ENCODE measurements at places on chromosomes 7 and 10.

- DNase-seq: no peak
Measured at GRCh38 chr10:117360016-117360415, 15.2 kb downstream of the PDZD8 start.

- DNase-seq: no peak
Measured at GRCh38 chr7:33642312-33642711, 263.0 kb upstream of the BMPER start.

DNA sequence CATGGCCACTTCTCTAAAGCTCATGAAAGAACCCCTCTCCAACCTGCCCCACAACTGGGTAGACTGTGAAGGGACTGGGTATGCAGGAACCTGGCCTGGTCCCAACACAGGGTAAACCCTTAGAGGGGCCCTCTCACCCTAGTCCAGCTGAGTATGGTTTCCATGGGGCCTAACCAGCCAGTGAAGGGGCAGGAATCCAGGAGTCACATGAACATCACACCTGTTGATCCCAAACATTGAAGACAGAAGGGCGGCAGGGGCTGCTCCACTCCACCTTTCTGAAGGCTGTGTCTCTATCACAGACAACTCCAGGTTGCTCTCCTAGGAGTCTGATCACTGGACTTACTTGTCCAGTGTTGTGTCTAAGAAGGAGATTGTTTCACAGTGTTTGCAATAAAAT lies 30.8 kb downstream of the GRID1 start:
- DNase-seq: no peak

DNA sequence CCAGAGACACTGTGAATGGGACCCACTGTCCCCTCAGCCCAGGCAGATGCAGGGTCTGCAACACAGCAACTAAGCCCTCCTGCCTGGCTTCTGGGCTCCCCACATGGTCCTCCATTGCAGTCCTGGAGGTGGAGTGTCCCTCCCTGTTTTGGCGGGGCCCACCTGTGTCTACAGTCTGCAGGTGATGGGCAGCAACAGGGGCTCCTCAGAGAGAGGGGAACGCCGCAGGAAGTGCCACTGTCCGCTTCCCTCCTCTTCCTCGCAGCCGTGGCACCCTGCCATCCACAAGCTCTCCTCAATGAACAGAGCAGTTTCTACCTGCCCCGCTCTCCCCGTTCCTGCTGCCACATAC lies 9.3 kb downstream of the CAMK2G start:
- DNase-seq: no peak

GRCh38 chr7:37635346-37635745 lies 48.2 kb upstream of the GPR141 start:
- no peak for DNase-seq

- no peak for DNase-seq
Measured at GRCh38 chr7:25659841-25660240, 431.6 kb upstream of the NPVF start.

DNA sequence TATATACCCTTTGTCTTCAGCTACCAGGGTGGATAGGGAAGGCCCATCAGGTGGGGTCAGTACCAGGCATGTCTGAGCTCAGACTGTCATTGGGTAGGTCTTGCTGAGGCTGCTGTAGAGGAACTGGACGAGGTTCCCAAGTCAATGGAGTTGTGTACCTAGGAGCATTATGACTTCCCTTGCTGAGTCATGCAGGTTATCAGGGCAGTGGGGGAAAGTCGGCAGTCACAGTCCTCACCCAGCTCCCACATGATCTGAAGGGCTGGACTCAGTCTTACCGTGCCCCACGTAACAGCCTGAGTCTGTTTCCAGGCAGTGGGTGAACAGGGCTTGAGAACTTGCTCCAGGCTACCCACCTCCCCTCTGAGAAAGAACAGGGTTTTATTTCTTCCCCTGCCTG lies 260.8 kb upstream of the COBL start:
- no peak for DNase-seq

DNA sequence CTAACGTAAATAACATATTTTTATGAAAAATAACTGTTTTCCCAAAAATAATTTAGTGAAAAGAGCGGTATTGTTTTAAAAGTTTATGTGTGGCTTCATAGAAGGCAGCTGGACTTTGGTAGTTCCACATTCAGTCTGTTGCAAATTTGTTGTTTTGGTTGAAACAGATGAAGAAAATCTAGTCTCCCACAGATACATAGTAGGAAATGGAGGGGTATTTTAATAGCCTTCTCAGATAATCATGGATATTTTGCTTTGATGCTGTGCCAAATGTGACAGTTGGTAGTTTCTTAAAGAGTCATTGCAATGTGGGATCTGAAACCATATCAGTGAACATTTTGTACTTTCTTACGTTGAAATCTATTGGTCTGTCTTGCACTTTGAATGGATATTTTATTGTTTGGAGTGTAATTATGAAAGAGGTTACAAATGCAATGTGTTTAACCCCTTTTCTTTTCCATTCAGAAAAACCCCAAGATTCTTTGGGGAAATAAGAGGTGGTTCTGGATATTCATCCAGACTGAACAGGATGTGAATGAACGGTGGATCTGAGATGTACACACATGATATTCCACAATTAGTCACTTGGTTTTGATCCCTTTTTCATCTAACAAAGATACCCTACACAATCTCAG lies 10.4 kb downstream of the ZNF365 start:
- DNase-seq: no peak

DNA sequence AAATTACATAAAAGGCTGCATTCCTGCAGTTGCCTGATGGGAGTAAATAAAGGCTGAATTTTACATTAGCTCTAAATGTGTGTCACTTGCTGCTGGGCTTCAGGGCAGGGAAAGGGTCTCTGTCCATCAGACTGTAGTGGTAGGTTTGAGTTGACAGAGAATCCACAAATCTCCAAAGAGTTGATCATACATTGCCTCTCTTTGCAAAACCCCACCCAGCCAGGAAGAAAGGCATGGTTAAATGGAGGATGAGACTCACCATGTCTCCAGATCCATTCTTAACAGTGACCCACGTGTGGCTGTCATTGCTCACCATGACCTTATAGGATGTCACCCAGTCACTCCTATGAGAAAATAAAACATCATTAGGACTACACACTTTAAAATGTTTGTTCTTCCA lies 92.8 kb downstream of the CPXM2 start:
- DNase-seq: no peak

DNA sequence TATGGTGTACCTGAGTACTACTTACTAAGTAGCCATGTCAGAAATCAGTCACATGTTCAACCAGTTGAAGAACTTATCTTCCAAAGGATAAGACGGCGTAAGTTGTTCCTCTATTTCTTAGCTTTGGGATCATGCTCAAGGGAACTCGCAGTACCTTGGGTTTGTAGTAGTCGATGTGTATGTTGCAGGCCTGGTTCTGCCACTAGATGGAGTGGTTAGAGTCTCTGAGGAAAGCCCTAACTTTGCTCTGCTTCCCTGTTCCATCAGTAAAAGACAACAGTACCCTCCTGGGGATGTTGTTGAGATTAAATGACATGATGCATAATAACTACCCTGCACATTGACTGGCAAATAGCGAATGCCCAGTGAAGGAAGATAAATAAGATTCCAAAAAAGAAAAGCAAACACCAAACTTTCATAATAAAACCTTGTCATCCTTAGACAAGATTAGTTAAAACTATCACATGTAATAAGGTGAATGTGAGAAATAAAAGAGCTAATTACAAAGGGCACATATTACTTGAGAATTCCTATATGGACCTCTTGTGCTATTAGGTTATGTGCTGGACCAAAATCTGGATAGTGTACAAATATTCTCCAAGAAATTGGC lies 165.9 kb downstream of the ABCA13 start:
- no peak for DNase-seq

GRCh38 chr10:117163061-117163953 lies 25.2 kb upstream of the VAX1 start:
- no peak for DNase-seq

- no peak for DNase-seq
Measured at GRCh38 chr10:13739183-13739582, 152.4 kb downstream of the PRPF18 start.

- no peak for DNase-seq
Measured at GRCh38 chr10:96995851-96996250, 163.8 kb downstream of the LCOR start.

GRCh38 chr7:141992156-141992555 lies 3.5 kb upstream of the MGAM start:
- DNase-seq: no peak

DNA sequence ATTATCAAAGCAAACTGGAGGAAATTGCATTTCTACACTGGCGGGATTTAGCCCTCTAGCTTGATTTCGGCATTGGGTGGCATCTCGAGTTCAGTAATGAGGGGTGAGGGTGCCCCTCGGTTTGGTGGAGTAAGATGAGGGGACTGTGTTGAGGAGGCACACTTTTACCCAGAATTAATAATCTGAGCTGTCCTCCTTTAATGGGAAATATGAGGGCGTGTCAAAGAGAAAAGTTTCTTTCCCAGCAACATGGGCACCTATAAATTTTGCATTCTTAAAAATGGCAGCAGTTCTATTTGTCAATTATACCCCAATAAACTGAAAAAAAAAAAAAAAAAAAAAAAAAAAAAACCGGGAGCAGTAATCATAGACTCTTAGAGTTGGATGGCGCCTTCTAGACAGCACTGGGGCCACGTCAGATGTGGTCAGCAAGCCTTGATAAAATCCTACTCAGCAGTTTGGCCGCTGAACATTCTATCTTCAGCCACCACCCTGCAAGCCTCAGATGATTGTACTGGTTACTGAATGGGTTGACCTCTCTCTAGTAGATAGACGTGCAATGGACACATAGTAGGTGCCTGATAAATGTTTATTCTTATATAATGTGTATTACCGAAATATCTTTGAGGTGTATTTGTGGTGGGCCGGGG lies 931 bp downstream of the PAPSS2 start:
- no peak for DNase-seq

- DNase-seq: no peak
Measured at GRCh38 chr10:59234816-59235429, 58.5 kb downstream of the PHYHIPL start.

- no peak for DNase-seq
Measured at GRCh38 chr7:75055830-75056772, 17.5 kb downstream of the RCC1L start.

DNA sequence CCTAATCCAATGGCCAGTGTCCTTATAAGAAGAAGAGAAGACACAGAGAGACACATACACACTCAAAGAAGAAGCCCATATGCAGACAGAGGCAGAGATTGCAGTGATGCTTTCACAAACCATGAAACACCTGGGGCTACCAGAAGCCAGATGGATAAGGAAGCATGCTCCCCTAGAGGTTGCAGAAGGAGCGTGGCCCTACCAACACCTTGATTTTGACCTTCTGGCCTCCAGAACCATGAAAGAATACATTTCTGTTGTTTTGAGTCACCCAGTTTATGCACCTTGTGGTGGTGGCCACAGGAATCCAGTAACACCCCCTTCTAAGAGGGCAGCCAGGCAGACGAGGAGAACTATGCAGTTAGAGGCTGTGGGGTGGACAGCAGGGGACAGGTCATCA lies 43.5 kb downstream of the AOC1 start:
- no peak for DNase-seq

DNA sequence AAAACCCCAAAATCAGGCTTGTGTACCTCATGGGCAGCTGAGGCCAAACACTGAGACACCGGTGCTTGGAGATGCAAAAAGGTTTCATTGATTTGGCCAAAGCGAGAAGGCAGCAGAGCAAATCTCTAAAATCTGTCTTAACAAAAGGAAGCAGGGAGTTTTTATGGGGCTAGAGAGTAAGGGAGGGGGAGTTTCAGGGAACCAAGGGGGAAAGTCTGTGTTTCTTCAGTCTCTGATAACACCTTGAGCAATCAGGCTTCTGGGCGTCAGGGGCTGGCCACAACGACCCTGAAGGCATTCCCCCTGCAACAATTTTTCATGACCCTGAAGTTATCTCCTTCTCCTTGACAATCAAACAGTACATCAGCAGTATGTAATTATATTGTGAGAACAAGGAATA lies 2.7 kb upstream of the ZNF786 start:
- DNase-seq: no peak

DNA sequence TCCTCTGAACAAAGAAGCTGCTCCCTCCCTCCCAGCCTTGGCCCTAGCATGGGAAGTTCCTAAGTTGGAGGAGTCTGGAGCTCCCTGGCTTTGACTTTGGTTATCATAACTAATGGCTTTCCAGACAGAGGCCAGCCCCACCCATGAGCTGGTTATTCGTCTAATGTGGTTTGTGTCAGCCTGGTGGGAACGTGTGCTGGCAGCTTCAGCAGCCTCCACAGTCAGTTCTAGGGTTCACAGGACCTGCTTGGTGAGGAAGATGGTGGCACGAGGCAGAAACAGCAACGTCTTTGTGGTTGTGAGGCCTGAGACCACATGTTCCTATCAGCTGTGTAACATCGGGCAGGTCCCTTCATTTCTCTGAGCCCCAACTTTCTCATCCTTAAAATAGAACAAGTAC lies 103.1 kb downstream of the PAXIP1 start:
- no peak for DNase-seq

GRCh38 chr7:128189231-128189930 lies 51.7 kb upstream of the LEP start:
- no peak for DNase-seq

GRCh38 chr7:32893207-32893524 lies 1.6 kb upstream of the KBTBD2 start:
- DNase-seq: no peak

DNA sequence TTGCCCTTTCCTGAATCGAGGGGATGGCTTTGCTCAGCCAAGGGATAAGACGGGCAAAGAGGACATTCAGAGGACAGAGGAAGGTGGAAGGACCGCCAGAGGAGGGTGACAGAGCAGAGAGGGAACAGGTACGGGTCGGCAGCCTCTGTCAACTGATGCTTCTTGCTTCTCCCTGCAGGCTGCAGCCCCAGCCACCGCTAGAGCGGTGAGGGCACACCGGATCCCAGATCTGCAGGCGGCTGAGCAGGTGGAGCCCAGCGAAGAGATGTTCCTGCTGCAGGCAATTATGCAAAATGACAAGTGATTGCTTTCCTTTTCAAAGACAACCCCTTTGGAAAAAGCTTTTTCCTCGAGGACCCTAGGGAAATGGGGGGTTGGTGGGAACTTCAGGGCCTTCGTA lies 181.9 kb upstream of the ANKRD30A start:
- no peak for DNase-seq

DNA sequence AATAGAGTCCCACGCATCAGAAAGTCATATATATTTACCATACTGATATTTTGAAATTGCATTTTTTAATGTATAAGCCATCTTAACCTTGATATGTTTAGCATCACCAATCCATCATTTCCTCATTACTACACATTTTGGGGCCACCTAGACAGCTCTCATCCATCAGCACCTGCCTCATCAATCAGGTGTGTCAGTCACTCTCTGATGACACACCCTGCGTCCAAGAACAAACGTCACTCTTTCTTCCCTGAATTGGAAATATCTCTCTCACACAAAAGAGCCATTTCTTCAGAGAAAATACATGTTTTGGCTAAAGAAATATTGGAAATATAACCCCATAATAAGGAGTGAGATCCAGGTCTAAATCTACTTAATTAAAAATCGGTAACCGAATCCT lies 38.9 kb upstream of the RSU1 start:
- DNase-seq: no peak

- DNase-seq: no peak
Measured at GRCh38 chr7:133510326-133511055, 257.6 kb downstream of the EXOC4 start.
